ENCODE measurements at places on chromosomes 5 and 9.

GRCh38 chr9:122218935-122219855, 9.6 kb downstream of the LHX6 start:
- DNase-seq = no peak

DNA sequence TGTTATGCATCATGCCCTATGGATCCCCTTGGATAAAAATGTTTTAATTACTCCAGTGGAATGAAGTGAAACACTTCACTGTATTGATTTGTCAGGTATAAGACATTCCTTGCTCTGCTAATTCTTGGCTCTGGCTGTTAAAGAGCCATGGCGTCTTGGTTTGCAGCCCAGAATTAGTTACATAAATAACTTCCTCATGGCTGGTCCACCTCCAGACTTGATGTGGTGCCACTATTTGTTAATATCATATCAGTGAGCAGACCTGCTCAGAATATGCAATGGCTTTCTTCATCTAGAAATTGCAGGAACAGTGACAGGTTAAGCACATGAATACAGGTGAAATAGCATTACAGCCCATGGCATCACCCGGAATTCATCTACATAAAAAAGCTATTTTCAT, 446.9 kb upstream of the GRIN3A start:
- no peak for DNase-seq

DNA sequence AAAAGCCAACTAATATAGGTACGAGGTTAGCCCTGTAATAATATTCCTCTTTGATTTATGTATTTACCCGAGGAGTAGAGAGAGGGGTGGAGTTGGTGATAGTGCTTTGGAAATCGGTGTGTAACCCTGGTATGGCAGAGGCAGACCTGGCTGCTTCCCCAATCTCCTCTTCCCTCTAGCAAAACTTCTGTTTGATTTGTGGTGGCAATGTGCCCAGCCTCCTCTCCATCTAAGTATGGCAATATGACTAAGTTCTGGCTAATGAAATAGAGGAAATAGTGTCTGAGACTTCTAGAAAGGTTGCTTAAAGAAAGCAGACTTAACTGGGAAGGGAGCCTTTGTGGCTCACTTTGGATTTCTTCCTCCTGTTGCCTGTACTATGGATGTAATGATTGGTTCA, 491.1 kb downstream of the ENC1 start:
- DNase-seq = no peak

- no peak for DNase-seq
Observed at GRCh38 chr9:33431420-33431819, 16.0 kb downstream of the AQP3 start.

DNA sequence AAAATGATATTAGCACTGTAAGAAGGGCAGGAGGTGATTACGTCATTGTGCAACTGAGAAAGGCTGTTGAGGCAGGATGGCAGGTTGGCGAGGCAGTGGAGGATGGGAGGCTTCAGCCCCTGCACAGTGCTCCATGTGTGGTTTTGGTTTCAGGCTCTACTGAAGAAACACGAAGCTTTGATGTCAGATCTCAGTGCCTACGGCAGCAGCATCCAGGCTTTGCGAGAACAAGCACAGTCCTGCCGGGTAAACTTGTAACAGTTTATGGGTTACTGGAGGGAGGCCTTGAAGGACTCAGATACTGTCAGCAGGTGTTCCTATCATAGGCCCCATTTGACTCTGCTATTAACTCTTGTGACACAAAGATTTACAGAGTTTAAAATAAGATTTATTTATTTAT, 35.1 kb downstream of the SPTAN1 start:
- no peak for DNase-seq

DNA sequence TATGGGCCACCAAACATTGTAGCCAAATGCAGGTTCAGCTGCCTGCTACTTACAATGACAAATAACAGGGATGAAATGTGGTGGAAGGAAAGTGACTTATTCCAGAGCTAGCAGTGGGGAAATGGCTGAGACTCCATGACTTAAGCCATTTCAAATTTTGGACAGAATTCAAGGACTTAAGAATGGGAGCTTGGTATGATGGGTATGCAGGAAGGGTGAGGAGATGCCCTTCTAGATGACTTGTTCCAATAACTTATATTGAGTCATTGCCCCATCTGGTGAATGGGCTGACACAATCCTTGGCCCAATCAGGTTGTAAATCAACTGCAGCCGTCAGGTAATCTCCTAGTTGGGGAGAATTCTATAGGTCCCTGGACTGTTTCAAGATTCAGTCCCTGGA, 230.7 kb upstream of the SGCD start:
- no peak for DNase-seq

- DNase-seq = no peak
Observed at GRCh38 chr5:146109379-146109778, 4.0 kb upstream of the PLAC8L1 start.

DNA sequence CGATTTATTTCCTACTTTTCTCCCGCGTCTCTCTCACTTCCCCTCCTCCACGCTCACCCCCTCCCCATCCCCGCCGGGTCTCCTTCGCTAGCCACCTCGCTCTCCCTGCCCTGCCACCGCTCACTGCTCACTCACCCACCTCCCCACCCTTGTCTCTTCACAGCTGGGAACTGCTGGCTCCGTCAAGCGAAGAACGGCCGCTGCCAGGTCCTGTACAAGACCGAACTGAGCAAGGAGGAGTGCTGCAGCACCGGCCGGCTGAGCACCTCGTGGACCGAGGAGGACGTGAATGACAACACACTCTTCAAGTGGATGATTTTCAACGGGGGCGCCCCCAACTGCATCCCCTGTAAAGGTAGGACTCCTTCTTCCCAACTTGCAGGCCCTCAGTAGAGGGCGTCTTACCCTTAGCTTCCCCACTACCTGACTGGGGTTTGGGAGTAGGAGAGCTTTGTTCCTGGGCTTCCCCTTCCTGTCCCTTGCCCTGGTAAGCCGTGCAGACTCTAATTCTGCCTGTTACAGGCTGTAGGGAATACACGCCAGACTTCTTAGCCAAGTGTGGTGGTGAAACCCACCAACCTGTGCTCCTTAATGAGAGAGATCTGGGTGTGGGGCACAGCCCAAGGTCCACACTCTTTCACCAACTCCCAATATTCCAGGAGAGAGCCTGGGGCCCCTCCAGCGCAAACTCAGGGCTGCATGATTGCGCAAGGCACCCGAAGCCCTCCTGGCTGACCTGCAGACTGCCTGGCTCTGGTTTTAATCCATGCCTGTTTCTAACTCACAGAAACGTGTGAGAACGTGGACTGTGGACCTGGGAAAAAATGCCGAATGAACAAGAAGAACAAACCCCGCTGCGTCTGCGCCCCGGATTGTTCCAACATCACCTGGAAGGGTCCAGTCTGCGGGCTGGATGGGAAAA, 2.5 kb downstream of the FST start:
- peak; percentile 24 for DNase-seq

DNA sequence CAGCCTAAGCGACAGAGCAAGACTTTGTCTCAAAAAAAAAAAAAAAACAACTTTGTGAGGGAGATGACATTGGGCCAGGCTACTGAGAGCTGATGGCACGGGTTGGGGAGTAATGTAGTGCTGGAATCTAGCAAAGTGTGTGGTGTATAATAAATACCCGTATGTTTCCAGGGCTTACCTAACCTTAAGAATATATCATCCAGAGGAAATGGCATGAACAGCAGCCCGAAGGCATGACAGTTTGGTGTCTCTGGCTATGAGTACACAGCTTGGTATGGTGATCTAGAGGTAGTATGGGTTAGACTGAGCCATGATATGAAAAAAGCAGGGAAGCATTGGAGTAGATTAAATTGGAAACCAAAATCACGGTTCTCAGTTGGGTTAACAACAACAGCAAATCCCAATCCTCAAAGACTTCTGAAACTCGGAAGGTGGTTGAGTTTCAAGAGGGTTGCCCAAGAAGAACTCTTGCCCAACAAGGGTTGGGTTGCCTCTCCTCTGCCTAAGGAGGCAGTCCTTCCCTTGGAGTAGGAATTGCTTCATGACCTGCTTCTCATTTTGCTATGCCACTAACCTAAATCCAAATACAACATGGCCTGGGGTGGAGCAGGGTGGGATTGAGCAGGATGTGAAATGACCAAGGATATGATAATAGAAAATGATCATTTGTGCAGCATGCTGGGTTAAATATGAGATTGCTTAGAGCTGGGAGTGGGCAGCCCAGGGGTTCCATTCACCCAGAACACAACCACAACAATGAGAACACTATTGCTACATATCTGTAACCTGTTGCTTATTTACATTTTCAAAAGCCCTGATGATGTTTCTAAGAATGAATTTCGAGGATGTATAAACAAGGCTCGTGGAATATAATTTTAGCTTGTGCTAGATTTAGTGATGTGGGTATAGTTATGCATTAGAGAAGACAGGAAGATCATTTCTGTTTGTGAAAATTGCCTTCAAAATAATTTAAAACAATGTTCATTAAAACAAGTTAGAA, 64.6 kb upstream of the ZFR start:
- DNase-seq = no peak

GRCh38 chr9:94987731-94988130, 261.2 kb downstream of the AOPEP start:
- no peak for DNase-seq

- DNase-seq = no peak
Observed at GRCh38 chr5:57171816-57172465, 1.9 kb upstream of the GPBP1 start.

- no peak for DNase-seq
Observed at GRCh38 chr5:133921979-133922378, 46.4 kb downstream of the C5orf15 start.

DNA sequence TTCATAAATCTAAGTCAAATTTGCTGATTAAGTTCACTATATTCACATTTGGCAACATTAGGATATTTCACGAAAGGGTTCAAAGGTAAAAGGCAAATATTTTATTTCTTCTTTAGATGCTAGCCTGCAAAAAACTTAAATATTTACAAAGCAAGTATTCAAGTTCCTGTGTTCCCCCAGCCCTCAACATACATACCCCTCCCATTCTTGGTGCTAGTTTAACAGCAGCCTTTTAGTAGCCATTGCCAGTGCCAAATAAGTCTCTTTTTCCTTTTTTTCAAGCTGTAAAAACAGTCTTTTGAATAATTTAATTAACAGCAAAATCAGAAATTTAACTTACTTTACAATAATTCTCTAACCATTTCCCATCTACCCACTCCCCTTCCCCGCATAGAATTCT, 288.5 kb upstream of the TMEM161B start:
- no peak for DNase-seq

DNA sequence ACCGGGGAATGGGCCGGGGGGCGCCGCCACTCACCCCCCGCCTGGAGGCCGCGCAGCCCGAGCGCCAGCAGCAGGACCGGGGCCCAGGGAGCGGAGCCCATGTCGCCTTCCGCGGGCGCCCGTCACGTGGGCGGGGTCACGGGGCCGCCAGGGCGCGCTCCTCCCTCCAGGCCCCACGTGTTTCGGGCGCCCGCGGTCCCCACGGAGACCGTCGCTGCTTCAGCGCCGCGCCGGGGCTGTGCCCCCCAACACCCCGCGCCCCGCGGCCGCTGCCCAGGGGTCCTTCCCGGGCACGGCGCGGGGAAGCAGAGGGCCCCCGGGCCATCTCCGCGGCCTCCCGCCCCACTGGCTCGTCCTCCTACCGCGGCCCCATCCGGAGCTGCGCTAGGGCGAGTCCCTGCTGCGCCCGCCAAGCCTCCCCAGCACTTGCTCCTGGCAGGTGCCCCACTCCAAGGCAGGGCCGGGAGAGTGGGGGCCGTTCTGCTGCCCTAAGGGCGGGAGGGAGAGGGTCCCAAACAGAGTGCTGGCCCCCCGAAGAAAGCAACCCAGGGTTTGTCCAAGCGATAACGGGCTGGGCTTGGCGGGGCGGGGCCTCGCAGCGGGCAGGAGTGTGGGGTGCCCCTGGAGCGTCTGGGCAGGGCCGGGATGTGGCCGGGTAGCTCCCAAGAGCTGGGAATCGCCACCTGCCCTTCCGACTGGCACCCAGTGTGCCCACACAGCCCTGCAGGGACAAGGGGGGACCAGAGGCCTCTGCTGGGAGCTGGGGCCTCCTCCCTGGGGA, at the start of gene DPP7:
Gene DPP7 (minus strand): TSS at position 121 of the 781 bp plus-strand sequence. CDS start 20 bp downstream, at position 101.
- DNase-seq = peak; percentile 48

DNA sequence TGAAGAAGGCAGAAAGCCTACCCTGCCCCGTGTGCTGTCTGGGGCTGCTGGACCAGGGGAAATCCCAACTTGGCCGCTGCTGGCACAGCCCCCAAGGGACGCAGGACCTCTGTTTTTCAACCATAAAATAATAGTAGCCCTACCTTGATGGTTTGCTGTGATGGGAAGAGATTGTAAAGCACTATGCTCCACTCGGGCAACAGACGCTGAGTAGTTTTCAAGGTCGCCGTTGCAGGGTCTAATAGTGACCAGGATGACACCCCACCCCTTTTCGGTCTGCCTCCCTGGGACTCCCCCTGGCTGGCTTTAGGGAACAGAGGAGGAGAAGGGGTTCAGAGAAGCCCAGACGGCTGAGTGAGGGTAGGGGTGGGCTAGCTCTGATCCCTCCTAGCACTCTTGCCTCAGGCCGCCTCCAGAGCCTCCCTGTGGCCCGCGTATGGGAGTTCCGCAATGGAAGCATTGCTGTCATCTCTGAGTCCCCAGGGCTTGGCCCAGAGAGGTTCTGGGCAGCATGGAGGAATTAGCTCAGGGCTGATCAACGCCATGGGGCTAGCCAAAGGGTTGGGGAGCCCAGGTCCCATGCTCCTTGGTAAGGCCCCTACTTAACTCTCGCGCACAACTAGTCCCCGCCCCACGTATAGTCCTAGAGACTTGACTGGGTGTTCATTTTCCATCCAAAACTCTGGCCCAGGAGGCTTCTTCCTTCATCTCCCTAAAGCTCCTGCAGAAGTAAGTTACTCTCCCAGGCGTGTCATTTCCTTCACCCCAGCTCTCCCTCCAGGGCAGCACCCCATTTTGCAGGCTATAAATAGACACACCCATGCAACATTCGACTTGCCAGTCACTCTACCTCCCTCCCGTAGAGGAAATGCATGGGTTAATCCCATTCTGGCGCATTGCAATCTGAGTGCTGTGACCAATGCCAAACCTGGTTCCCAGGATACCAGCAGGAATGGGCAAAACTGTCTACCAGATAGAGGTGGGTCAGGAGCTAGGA, 1.1 kb upstream of the IRF1 start:
- DNase-seq = no peak

- DNase-seq = no peak
Observed at GRCh38 chr5:119339965-119340364, 15.9 kb upstream of the TNFAIP8 start.

GRCh38 chr5:33840927-33841547, 50.8 kb downstream of the ADAMTS12 start:
- no peak for DNase-seq

- DNase-seq = no peak
Observed at GRCh38 chr9:137678202-137678601, 59.4 kb downstream of the EHMT1 start.

GRCh38 chr5:55993013-55993412, 1.8 kb downstream of the IL6ST start:
- no peak for DNase-seq

DNA sequence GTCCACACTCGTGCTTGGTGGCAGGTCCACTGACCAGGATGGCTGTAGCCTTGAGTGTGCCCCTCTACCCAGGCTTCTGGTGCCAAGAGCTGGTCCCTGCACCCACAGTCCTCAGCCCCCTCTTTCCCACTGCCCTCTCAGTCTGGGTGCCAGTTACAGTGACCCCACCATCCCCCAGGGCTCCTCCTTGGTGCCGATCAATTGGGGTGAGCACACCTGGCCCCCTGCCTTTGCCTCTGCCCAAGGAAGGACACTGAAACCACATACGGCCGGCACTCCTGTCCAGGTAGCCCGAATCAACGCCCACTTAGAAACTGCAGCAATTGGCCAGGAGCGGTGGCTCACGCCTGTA, 18.5 kb upstream of the QRFP start:
- DNase-seq = no peak

GRCh38 chr9:109601181-109601580, 103.1 kb upstream of the PTPN3 start:
- no peak for DNase-seq

- DNase-seq = peak; percentile 44
Observed at GRCh38 chr5:71475788-71476384, 20.4 kb downstream of the BDP1 start.
